ENCODE measurements at places on chromosomes 2 and 18. TPM values are rescaled to one million over a fixed set of nuclear protein-coding genes. Genes with fewer than 3 reads are reported as not detected.

Gene BOK
- total RNA-seq = 39.3 TPM

DNA sequence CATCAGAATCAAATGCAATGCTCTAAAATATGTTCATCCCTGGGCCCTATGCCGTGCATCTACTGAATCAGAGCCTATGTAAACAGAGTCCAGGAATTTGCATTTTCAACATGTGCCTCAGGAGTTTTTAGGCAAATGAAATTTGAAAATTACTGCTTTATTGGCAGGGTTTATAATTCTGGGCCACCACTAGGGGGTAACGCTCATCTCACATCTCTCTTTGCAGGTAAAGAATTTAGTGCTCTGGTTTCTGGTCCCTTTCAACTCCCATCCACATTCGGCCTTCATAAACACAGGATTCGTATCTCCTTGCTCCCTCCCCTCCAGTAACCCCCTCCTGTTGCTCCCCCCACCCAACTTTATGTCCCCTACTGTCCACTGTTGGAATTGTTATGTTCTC lies 49.3 kb downstream of the LYPD6B start:
- H3K4me3 ChIP-seq = no peak overlapping the region
- no peak overlapping the region for H3K27ac ChIP-seq
- DNase-seq = peak; percentile 34

Gene INPP1
- 4.0 TPM for total RNA-seq

GRCh38 chr2:237427769-237428506 lies 14.0 kb upstream of the COL6A3 start:
- H3K36me3 ChIP-seq = no peaks in the 10 kb centered on the region
- peaks cover 33% of the 10 kb centered on the region for H3K4me1 ChIP-seq
- no peak for DNase-seq
- no peak overlapping the region for H3K4me3 ChIP-seq
- no peak overlapping the region for H3K27ac ChIP-seq

GRCh38 chr2:208033701-208034502 lies 8.6 kb upstream of the PLEKHM3 start:
- H3K27ac ChIP-seq = peak overlapping the region; percentile 29
- peak; percentile 91 for DNase-seq
- H3K27me3 ChIP-seq = no peaks in the 10 kb centered on the region
- H3K36me3 ChIP-seq = no peaks in the 10 kb centered on the region

Gene SP140
- 1.7 TPM for total RNA-seq

- DNase-seq = no peak
- H3K27ac ChIP-seq = no peak overlapping the region
- no peaks in the 10 kb centered on the region for H3K36me3 ChIP-seq
- H3K4me3 ChIP-seq = no peak overlapping the region
- peaks cover 11% of the 10 kb centered on the region for H3K4me1 ChIP-seq
Observed at GRCh38 chr2:29400930-29401653, 285.9 kb downstream of the CLIP4 start.

GRCh38 chr2:174007010-174007409 lies 41.8 kb upstream of the SP3 start:
- 0 out of 2 replicates have a peak, but pooled peaks cover 5% of the 10 kb centered on the region for H3K4me1 ChIP-seq
- DNase-seq = no peak
- no peaks in the 10 kb centered on the region for H3K36me3 ChIP-seq
- no peaks in the 10 kb centered on the region for H3K27me3 ChIP-seq

Gene CPO
- not detected for total RNA-seq

DNA sequence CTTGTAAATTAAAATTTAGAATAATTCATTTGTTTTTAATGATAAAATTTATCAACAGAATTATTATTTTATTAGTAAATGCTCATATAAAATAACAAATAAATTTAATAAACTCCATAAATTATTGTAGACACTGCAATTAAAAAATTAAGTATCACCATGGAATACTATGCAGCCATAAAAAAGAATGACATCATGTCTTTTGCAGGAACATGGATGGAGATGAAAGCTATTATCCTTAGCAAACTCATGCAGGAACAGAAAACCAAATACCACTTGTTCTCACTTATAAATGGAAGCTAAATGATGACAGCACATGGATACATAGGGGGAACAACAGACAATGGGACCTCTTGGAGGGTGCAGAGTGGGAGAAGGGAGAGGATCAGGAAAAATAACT lies 29.7 kb upstream of the DSG3 start:
- H3K4me1 ChIP-seq = no peaks in the 10 kb centered on the region
- no peaks in the 10 kb centered on the region for H3K27me3 ChIP-seq
- no peak overlapping the region for H3K4me3 ChIP-seq
- no peak for DNase-seq
- H3K27ac ChIP-seq = no peak overlapping the region

GRCh38 chr2:233566141-233566956 lies at the start of gene USP40:
Gene USP40 (minus strand): TSS chr2:233566782. CDS start chr2:233565554, 1,228 bp downstream.
- H3K36me3 ChIP-seq = peaks cover 4% of the 10 kb centered on the region
- H3K27ac ChIP-seq = peak within 1 kb of the TSS; percentile 83
- H3K4me1 ChIP-seq = peaks cover 13% of the 10 kb centered on the region
- H3K27me3 ChIP-seq = no peaks in the 10 kb centered on the region
- H3K4me3 ChIP-seq = peak within 1 kb of the TSS; percentile 95

Gene MALL
- 136 TPM for total RNA-seq

Data from PC-3 (cell line).